ENCODE measurements at places on chromosomes 16 and 17. TPM values are rescaled to one million over a fixed set of nuclear protein-coding genes. Genes with fewer than 3 reads are reported as not detected.

DNA sequence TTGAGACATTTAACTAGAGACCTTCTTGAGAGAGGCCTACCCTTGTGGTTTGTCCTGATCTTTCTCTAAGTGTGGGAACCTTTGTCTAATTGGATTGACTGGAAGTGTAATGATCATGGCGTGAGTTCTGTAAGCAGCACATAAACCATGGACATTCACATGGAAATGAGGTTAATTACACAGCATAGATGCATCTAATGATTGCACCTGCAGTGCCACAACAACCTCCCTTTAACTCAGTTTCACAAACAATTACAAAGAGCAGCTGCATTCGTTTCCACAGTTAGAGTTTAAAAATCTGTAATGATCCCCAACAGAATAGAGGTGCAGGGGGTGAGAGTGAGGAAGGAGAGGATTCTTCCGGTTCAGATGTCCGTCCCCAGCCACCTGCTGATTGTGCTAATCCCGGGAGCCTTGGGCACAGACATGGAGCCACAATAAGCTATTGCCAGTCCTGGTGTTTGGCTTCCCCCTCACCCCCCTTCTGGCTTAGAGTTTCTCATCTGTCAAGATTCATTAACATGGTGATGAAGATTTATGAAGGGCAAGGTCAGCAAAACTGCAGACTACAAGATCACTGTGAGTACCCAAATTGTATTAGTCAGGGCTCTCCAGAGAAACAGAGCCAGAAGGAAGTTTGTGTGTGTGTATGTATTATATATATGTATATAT, 659.2 kb upstream of the SOX9 start:
- DNase-seq = no peak

DNA sequence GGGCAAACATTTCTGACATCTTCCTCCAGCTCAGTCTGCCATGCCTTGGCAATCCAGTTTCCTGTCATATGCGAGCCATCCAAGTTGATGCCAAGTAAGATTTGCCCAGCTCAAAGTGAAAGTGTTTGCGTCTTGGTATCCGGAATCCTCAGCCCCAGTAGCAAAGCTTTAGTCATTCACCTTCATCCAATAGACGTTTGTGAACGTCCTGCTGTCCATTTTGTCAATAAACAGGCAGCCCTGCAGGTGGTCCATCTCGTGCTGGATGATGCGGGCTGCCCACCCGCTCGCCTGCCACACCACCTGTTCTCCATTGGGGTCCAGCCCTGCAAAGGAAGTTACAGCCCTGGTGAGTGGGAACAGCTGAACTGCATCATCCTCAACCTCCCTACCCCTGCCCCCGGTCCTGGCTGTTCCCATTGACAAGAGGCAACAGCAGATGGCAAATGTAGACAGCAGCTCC, 1.5 kb downstream of the PDF start:
- DNase-seq = peak; percentile 26

DNA sequence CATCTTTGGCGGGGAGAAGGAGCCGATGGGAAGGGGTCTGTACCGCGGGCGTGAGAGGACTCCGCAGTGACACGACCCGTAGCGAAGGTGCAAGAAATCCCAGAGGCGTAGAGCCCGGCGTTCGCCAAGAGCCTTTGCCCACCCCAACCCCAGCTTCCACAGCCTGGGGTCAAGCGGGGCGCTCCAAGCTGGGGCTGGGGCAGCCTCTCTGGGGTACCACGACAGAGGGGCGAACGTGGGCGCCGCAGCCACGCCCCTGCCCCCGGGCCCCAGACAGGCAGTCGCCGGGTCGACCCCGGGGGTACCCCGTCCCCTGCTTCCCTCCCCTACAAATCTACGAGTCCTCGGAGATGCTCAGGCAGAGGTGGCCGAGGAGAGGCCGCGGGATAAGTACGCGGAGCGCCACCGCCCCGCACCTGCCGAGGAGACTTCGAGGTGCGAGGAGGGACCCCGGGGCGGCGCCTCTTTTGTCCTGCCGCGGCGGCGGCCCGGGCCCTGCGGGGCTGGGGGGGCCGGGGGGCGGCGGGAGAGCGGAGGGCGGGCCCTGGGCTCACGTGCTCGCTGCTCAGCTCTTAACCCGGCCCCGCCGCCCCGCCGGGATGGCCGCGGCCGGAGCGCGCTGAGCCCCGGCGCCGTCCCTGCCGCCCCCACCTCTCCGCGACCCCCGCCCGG, at the start of gene ADAM11:
Gene ADAM11, plus strand, starts transcription at position 575 of the 672 bp plus-strand sequence. CDS start 212 bp downstream, outside the sequence.
- no peak for DNase-seq

GRCh38 chr16:74447578-74447977, 26.3 kb upstream of the CLEC18B start:
- no peak for DNase-seq

DNA sequence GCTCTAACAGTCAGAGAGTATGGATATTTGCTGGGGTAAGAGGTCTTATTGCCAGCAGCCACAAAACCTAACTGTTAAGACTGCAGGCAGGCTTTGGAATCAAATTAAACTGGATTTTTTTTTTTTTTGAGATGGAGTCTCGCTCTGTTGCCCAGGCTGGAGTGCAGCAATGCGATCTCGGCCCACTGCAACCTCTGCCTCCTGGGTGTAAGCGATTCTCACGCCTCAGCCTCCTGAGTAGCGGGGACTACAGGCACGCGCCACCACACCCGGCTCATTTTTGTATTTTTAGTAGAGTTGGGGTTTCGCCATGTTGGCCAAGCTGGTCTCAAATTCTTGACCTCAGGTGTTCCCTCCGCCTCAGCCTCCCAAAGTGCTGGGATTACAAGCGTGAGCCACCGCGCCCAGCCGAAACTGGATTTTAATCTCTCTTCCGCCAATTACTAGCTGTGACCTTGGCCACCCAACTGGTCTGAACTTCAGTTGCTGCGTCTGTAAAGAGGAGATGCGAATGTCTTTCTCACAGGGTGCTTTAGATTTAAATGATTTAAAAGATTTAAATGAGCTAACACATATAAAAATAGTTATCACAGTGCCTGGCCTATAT, 842 bp downstream of the MRPL10 start:
- no peak for DNase-seq

DNA sequence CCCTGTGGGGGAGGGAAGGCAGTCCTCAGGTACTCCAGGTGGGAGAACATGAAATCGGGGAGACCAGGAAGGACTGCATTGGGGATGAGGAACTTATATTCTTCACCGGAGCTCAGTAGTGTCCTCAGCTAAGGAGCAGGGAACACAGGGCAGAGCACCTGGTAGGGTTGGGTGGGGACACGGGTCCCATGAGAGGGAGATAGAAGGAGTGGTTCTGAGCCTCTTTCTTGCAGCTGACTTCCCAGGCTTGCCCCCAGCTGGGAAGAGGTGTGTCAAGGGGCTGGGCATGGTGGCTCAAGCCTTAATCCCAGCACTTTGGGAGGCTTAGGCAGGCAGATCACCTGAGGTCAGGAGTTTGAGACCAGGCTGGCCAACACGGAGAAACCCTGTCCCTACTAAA, 2.1 kb downstream of the FHOD1 start:
- DNase-seq = no peak

- no peak for DNase-seq
These were observed 64.7 kb downstream of the CDK12 start for GRCh38 chr17:39525801-39526506.

- no peak for DNase-seq
These were observed 41.8 kb downstream of the BRD7 start for GRCh38 chr16:50326835-50327465.

- no peak for DNase-seq
These were observed 5.7 kb downstream of the GRN start for GRCh38 chr17:44350733-44351226.

GRCh38 chr17:72097144-72097543, 23.7 kb upstream of the SOX9 start:
- no peak for DNase-seq

DNA sequence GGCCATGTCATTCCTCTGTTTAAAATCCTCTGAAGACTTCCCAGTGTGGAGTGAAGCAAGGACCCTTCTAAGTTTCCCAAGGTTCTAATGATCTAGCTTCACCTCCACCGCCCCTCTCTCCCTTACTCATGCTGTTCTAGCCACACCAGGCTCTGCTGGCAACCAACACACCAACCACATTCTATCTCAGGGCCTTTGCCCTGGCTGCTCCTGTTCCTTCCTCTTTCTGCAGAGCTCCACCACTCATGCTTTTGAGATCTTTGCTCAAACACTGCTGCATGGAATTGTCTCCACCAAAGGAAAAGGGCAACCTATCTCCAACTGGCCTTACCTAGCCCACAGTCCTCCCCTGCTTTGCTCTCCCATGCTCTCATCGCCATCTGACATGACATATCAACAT, 128.7 kb downstream of the XYLT1 start:
- no peak for DNase-seq

DNA sequence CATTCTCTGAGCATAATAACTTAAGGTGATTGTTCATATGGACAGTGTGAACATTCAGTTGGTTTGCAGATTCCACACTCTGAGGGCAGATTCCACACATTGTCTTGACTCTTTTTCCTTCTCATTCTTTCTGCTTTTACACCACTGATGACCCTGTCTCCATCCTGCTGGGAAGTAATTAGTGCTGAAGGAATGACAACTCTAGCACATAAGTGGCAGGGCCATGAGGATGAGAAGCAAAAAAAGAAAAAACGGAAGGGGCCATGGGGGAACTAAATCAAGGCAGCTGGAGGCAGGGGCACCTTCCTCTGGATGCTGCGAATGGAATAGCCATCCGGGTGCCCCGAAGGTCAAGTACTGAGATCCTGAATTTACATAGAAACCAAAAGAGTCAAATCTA, 944.0 kb downstream of the KCNJ2 start:
- no peak for DNase-seq

DNA sequence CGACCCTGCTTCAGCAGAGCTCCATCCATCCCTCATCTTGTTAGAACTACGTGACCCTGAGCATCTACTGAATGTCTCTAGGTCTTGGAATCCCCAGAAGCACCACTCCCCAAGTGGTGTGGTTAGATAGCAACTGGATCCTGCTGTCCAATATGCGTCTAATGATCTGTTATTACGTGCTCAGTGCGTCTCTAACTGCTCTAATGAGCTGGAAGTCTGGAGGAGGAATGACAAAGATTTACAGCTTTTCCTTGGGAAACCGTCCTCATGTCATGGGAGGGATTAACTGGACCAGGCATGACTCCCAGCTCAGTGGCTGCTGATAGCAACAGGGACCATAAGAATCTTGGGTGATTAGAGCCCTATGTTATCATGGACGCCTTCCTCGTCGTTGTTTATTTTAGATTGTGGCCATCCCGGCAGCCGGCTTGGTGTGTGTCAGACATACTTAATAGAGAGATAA, 150.9 kb downstream of the HS3ST3B1 start:
- DNase-seq = no peak

- no peak for DNase-seq
These were observed 140.5 kb downstream of the CACNG3 start for GRCh38 chr16:24396350-24397271.

DNA sequence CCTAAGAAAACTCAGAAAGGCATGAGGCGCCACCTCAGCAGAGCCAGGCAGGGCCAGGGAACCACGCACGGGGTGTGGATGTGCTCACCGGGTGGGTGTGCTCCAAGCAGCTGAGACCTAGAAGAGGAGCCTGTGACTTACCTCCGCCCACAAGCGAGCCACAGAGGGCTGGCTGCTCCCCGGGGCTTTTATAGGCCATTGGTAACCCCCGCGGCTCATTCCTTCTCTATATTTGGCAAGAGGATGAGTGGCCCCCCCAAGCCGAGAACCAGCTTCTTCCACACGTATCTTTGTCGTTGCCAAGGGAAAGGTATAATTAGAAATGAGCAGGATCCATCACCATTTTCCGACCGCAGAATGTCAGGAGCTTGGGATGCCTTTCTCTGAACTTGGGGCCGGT, at the start of gene MYH3:
Gene MYH3, minus strand, starts transcription at position 162 of the 400 bp plus-strand sequence. CDS start 2,245 bp downstream, outside the sequence.
- DNase-seq = no peak

Gene TNFRSF17
- total RNA-seq = not detected

Gene PYY
- total RNA-seq = not detected

Gene TCAP
- total RNA-seq = 0.07 TPM

Gene KRT222
- total RNA-seq = not detected

Gene MYH13
- total RNA-seq = not detected
